CD4-positive, alpha-beta T cell treated with Interleukin-17A for 1 hour (primary cell): ENCODE measurements at places on chromosomes 16 and 17.

DNA sequence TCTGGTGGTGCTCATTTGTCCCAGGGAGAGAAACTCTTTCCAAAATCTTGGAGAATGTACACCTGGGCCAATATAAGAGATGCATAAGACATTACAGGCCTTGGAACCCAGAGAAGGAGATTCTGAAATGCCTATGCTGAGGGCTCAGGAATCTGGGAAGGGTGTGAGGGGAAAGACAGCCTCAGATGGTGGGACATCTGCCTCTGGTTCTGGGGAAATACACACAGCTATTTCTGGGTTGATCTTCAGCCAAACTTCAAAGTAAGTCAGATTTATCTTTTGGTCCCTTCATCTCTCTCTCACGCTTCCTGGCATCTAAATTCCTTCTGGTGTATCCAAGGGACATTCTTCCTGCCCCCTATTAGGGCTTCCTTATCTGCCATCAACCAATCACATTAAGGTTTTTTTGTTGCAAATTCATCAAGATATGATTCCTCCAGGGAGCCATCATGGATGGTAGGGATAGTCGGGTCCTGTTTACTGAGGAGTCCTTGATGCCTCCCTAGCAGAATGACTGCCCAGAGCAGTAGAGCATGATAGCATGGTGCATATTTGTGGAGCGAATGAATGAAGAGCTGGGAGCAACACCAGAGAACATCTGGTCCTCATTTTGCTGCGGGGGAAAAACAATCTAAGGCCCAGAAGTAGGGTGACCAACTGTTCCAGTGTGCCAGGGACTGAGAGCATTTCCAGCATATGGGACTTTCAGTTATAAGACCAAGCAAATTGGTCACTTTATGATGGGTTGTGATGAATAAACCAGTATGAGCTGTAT lies 35.7 kb upstream of the DYNLL2 start:
- DNase-seq: no peak

GRCh38 chr17:36839256-36839655 lies 98.0 kb upstream of the LHX1 start:
- no peak for DNase-seq

DNA sequence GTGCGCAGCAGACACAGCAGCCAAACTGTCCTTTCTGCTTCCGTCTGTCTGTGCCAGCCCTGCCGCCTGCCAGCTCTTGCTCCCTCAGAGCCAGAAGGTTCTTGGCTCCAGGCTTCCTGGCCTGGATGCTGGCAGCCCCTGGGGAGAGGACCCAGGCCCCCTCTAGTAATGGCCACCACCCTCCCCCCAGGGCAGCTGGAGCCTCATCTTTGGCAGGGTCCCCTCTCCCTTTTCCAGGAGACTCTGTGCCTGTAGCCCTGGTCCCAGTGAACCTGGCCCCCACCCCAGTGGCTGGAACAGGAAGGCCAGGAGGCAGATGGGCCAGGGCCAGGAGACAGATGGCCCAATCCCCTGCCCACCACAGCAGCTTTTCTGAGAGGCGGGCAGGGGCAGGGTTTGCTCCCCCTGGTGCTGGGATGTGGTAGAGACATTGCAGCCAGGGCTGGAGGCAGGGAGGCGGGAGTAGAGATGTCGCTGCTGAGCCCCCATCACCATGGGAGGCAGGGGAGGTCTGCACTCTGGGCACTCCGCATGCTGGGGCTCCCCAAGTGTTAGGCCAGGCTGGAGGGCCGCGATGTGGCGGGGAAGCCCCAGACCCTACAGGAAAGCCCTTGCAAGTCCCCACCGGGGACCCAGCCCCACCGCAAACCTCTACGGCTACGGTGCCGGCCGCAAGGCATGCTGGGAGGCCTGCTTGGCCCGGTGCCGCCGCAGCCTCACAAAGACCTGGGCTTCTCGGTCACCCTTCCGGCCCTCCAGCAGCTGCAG lies 16.7 kb downstream of the UNC13D start:
- DNase-seq: peak; percentile 79

DNA sequence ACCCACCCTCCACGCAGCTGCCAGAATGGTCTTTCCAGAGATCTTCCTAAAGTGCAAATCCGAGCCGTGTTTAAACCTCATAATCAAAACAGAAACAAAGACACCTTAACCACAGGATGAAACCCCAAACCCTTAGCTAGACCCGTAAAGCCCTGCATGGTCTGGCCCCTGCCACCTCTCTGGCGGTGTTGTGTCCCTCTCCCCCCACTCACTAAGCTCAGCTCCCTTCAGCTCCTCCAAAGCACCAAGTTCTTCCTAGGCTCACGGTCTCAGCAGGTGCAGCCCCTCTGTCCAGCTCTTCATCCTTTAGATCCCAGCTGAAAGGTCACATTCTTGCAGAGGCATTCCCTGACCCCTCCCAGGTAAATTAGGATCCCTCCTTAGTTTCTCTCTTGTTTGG lies 4.4 kb upstream of the NXPH3 start:
- no peak for DNase-seq

DNA sequence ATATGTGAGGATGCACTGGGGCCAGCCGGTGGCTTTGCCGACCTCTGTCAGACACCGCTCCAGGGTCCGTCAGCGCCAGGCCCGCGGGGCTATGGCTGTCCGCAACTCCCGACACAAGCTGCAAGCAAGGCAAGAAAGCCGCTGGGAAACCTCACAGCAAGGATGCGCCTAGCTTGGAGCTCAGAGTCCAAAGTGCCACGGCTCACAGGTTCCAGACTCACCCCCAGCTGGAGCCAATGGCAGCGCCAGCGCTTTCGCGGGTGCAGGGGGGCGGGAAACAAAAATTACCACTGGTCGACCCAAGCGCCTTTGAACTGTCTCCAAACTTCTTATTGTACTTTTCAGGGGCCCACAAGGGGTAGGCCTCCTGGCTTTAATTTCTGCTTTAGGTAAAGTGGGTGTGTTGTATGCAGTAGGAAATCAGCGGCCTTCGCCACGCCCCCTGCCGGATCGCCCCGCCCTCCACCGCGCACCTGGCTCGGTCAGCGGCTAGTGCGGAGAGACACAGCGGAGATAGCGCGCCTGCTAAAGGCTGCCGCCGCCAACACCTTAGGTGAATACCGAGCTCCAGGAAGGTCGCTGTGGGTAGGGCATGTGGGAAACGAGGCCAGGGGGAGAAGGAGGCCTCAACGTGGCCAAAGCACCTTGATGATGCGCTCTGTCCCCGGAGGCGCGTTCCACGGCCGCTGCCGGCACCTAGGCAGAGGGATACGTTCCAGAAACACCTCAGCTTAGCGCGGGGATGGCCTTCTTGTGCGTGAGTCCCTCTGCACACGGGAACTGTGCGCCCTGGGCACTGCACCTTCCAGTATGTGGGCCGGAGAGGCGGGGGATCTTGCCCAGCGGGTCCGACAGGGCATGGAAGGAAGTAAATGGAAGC lies 61.0 kb upstream of the RBL2 start:
- DNase-seq: peak; percentile 88

DNA sequence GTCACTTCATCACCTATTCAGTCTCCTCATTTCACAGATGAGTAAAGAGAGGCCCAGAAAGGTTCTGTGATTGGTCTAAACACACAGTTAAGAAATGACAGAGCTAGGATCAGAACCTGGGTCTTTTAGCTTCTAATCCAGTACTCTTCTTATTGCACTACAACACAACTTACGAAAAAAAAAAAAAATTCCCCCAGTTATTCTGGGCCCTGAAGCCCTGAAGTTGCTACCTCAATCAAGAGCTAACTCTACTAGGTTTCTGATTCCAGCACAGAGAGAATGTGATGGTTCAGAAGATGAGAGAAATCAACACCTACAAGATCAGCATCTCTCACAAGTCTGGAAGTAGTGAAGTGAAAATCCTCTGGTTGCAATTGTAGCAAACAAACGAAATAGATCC lies 37.3 kb downstream of the GRB7 start:
- peak; percentile 38 for DNase-seq

DNA sequence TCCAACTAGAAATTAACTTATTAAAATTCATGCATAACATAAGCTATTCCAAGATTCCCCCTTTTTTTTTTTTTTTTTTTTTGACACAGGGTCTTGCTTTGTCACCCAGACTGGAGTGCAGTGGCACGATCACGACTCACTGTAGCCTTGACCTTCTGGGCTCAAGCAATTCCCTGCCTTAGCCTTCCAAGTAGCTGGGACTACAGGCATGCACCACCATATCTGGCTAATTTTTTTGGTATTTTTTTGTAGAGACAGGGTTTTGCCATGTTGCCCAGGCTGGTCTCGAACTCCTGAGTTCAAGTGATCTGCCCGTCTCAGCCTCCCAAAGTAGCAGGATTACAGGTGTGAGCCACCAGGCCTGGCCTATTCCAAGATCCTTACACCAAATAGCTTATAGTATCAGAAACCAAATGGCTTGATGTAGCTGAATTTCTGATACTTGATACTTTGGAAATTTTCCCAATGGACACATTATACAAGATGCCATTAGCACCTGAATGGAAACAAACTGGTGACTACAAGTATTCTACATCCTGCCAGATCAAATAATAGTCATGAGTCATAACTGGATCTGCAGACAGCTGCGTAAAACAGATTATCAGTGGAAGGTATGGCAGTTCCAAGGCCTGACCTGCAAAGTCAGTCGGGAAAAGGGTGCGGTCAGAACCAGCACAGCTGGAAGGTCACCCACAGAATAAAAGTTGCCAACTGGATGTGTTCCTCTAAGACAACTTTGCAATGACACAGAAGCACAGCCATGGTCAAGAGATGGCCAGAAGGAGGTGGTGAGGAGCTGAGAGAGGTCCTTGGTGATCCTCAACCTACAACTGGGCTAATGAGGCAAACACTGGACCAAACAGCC lies 14.5 kb downstream of the TUBG1 start:
- no peak for DNase-seq
